ENCODE measurements at places on chromosomes 11 and 22. TPM values are rescaled to one million over a fixed set of nuclear protein-coding genes. Genes with fewer than 3 reads are reported as not detected.

DNA sequence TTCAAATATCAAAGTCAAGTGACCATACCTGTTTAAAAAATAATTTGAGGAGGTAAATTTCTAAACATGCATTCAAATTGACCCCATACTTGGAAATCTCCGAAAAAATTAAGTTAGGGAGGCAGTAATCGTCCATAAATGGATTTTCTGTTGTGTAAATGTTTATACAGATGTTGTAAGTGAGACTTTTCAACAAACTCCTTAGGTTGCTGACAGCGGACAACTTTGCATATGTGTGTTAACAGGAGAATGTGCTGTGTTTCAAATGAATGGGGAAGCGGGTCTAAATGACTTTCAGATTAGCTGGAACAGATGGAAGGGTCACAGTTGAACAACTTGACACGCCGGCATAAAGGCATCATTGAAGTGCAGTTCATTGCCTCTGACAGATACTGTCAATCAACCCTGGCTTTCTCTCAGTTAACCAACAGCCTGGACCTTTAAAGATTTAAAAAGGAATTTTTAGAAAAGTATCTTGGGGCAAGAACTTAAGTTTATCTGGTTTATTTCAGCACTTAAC lies 98.2 kb upstream of the DBX1 start:
- no peak for DNase-seq

GRCh38 chr22:19207401-19207808 lies 28.9 kb upstream of the SLC25A1 start:
- no peak for DNase-seq

The SEC14L3 gene
- polyA plus RNA-seq = not detected

- no peak for DNase-seq
Observed at GRCh38 chr11:95254716-95255115, 23.7 kb upstream of the SESN3 start.

The PARVB gene
- polyA plus RNA-seq = 0.45 TPM

The MUC5B gene
- polyA plus RNA-seq = 0.04 TPM

- no peak for DNase-seq
Observed at GRCh38 chr11:65786008-65786785, 666 bp upstream of the OVOL1 start.

DNA sequence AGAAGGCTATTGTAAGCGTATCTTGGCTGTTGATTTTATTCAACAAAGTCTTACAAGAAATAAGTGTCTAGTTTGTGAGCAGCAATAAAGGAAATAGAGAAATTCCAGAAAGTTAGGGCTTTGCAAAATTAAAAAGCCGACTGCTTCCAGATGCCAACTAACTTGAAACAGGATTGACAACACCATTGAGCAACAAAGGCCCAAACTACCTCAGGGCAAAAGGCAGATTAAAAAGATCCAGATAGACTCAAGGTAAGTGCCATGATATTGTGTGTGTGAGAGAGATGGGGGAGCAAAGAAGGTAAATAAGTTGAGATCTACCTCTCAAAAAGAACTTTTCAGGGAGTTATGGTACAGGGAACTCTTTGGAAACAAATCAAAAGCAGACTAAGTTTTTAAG lies 49.1 kb downstream of the PARVG start:
- DNase-seq = no peak

The CRYBB3 gene
- 6.5 TPM for polyA plus RNA-seq

- DNase-seq = no peak
Observed at GRCh38 chr11:9947231-9947864, 283.5 kb downstream of the SWAP70 start.

The MMP20 gene
- not detected for polyA plus RNA-seq

GRCh38 chr11:45041596-45041995 lies 90.9 kb upstream of the TP53I11 start:
- DNase-seq = no peak

The ARHGEF17 gene
- polyA plus RNA-seq = 54.8 TPM

DNA sequence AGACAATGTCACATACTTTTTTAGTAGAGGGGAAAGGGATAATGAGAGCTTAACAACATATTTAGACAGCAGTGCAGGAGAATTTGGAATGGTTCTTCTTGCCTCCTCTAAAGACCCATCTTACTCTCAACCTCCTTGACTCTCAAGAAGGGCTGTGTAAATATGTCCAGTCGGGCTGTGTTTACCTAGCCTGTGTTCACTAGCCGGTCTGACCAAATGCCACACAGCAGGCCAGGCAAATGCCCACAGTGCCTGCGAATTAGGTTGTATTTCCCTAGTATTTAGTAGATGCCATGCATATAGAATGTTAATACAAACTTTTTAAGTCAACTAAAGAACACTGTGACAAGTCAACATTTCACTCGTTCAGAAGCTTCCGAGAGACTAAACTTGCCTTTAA lies 51.4 kb upstream of the MTMR2 start:
- DNase-seq = no peak

DNA sequence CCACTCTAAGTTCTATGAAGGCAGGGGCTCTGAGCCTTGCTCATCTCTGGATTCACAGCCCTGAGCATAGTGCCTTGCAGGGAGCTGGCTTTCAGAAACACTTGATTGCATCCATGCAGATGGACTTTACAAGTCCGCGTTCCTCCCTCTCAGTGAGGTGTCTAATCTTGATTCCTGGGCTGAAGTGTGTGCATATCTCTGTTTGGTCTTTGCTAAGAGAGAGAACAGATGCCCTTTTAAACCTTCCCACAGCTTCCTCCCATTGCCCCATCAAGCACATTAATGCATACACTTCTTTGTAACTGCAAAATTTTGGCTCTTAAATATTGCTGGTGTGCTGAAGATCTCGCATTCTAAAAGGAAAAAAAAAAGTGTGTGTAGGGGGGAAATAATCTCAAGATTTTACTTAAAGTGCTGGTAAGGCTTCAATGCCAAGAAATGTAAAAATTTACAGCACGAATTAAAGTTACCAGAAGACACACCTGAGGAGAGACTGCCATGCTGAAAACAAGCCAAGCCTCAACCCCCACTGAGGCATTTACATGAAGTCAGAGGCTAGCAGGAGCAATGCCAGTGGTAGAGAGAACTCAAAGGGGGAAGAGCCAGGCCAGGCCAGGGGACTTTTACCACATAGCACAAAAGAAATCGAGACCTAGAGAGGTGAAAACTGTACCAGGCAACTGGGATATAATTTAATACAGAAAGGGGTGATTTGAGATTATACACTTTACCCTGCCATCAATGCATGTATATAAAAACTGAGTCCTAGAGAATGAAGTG lies 492.1 kb downstream of the SOX6 start:
- no peak for DNase-seq

GRCh38 chr11:122920579-122920978 lies 38.0 kb downstream of the JHY start:
- DNase-seq = no peak

DNA sequence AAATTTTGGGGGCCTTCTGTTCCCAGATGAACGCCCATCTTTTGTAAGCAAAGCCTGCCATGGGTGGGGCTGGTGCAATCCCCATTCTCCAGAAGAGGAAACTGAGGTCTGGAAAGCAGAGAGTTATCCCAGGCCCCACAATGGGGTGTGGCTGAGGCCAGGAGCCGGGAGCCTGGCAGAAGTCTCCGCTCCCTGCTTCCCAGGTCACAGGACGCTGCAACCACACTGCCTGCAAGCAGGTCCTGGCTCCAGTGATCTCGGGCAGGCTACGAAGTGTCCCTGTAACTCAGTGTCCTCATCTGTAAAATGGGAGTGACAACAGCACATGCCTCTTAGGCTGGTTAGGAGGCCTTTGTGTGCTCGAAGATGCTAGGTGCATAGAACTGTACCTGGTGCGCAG lies 1.7 kb downstream of the PLCB3 start:
- no peak for DNase-seq

The DUSP8 gene
- polyA plus RNA-seq = 6.0 TPM

The DKK3 gene
- 4.2 TPM for polyA plus RNA-seq

The MMP27 gene
- polyA plus RNA-seq = not detected

GRCh38 chr11:118283756-118284350 lies 19.8 kb upstream of the MPZL2 start:
- no peak for DNase-seq

DNA sequence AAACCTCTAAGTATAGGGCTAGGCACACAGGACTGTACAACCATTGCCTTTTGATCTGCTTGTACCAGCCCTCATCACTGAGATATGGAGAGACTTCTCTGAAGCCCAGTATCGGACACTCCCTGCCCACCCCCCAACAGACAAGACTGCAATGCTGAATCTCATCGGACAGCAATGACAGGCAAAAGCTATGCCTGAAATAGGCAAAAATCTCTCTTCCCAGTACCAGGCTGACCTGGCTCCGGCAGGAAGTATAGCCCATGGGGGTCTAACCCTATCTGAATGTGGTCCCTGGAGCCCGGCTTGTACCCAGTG lies 6.5 kb downstream of the RHOG start:
- DNase-seq = no peak

- no peak for DNase-seq
Observed at GRCh38 chr11:76564364-76564763, 106.2 kb downstream of the LRRC32 start.

DNA sequence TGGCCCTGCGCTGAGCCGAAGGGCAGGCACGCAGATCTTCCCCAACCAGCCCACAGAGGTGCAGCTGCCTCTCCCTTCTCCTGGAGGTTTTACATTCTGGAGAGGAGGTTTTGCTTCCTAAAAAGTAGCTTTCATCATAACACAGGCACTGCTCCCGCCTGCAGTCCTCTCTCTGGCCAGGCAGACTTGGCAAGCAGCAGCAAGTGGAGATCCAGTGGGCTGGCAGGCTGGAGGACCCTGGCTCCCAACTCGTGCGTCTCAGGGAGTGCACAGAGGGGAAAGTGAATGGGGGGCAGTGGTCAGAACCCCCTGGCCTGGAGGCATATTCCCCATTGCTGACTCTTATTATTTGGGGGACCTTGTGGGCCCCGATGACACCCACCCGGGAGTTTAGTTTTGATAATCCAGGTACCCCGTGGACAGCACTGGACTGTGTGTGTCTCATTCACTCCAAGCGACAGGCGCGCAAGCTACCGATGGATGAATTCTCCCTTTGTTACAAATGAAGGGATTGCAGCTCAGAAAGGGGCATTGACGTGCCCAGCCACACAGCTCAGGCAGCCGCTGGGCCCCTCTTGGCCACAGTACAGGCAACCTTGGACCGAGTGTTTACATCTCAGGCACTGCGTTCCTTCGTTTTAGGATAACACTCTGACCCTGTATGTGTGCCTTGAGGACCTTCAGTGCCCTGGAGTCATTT lies 1223.9 kb downstream of the BRD1 start:
- no peak for DNase-seq

The CNGA4 gene
- 0.32 TPM for polyA plus RNA-seq

The VWCE gene
- polyA plus RNA-seq = 0.67 TPM

The HPX gene
- 5.7 TPM for polyA plus RNA-seq

- no peak for DNase-seq
Observed at GRCh38 chr11:86487671-86488070, 113.0 kb downstream of the CCDC81 start.

- no peak for DNase-seq
Observed at GRCh38 chr11:46686886-46687795, 13.3 kb downstream of the ARHGAP1 start.

The ANKK1 gene
- not detected for polyA plus RNA-seq

GRCh38 chr22:49789289-49790141 lies 38.2 kb downstream of the BRD1 start:
- DNase-seq = no peak

- DNase-seq = no peak
Observed at GRCh38 chr22:45516923-45517675, 14.4 kb downstream of the FBLN1 start.

- no peak for DNase-seq
Observed at GRCh38 chr11:74438681-74439080, 28.7 kb downstream of the KCNE3 start.

DNA sequence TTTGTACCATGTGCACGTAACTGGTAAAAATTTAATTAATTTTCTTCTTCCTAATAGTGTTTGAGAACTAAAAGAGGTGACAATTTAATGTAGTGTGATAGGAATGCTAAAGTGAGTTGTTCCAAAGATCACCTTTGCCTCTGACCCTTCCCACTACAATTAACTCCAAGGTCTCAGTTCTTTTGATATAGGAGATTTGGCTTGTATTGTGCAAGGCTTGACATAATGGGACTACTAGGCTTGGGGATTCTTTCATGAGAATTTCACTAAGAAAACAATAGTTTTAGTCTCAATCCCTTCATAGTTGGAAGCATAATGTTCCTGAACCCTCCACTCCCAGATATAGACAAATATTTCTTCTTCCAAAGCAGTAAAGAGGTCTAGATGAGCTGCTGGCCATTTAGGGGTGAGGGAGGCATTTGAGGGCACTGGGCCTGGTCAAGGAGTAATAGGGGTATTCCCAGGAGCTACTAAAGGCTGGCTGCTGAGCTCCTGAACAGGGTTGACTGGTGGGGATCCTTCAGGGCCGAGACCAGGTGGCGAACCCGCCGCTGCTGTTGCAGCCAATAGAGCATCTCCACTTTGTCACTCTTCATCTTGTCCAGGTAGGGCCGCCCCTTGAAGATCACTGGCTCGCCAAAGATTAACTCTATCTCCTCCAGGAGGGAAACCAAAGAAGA lies 2.7 kb downstream of the CCDC87 start:
- no peak for DNase-seq

GRCh38 chr11:115201111-115201792 lies 303.0 kb downstream of the CADM1 start:
- DNase-seq = no peak

DNA sequence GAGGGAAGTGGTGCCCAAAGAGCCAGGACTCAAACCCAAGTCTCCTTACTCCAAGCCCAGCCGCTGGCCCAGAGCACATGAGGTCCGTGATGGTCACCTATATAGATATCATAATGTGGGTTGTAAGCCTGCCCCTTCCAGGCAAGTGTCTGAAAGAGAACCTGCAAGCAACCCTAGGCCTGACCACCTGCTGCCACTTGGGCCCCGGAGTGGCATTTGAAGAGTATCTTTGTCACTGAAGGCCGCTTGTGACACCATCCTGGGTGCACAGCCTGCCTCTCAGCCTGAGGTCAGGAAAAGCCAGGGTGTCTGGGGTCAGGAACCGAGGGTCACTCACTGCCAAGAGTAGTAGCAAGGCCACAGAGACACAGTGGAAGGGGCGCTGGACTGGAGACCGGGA lies 32.4 kb downstream of the OTOG start:
- no peak for DNase-seq

DNA sequence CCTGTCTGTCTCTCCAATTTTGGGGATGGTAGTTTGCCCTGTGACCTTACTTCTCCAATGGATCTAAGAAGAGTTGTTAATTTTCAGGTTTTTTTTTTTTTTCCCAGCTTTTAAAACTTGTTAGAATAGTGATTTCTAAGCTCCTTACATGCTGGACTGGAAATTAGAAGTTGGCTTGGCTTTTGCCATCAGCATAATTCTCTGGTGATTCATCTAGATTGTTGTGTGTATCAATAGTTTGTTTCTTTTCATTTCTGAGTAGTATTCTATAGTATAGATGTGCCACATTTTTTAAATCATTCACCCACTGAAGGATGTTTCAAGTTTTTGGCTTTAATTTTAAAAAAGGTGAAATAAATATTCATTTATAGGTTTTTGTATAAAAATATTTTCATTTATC lies 51.4 kb downstream of the ADAMTS15 start:
- DNase-seq = no peak

The OR51B2 gene
- not detected for polyA plus RNA-seq

DNA sequence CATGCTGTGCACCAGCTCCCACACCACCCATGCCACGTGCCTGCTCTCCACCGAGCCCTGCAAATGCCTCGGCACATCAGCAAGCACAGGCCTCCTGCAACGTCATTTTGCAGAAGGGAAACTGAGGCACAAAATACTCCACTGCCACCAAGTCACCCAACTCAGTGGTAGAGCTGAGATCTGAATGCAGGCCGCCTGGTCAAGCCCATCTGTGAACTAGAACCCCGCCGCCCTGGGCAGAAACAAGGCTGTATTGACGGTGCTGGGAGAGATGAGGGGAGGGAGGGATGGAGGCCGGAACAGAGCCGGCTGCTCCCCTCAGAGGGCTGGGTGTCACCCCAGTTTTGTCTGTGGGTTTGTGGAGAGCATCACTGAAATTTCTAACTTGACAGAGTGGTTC lies 81.4 kb downstream of the CDKN1C start:
- DNase-seq = no peak

Measured in small intestine (tissue), 16 donors.